Fibroblast of the aortic adventitia (primary cell): ENCODE measurements at places on chromosomes 3 and 15. TPM values are rescaled to one million over a fixed set of nuclear protein-coding genes. Genes with fewer than 3 reads are reported as not detected.

The GPR156 gene
- 0.90 and 4.0 TPM in 2 replicates for total RNA-seq

The VEPH1 gene
- 27.4 and 152 TPM in 2 replicates for total RNA-seq

The ZPLD1 gene
- total RNA-seq = 0.33 and 0.45 TPM in 2 replicates

The KNL1 gene
- 1.3 and 35.9 TPM in 2 replicates for total RNA-seq

The KBTBD8 gene
- total RNA-seq = 1.1 and 9.8 TPM in 2 replicates

The PLIN1 gene
- 0.27 and 0.41 TPM in 2 replicates for total RNA-seq

The WDR73 gene
- total RNA-seq = 26.8 and 38.0 TPM in 2 replicates

The SLC28A2 gene
- not detected in 2 replicates for total RNA-seq

The FSTL1 gene
- 765 and 870 TPM in 2 replicates for total RNA-seq

The SCAMP5 gene
- 1.1 and 2.2 TPM in 2 replicates for total RNA-seq
